ENCODE measurements at places on chromosomes 16 and 17.

- peak; percentile 33 for DNase-seq
Measured at GRCh38 chr16:29645694-29646187, 17.3 kb upstream of the SPN start.

DNA sequence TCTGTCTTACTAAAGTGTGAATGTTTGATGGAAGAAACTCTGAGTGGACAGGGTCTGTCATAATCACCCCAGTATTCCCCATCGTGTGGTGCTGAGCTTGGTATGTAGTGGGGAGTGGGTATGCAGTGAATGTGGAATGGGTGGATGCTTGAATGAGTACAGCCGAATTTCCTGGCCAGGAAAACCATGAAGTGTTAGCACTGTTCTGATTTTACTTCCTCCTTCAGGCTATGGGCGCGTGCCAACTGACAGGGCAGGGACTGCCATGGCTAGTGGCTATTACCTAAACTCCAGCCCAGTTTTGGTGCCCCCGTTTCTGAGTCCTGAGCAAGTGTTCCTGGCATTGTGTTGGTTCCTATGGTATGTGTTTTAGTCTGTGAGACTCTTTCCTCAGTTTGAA, 48.6 kb downstream of the PRKCA start:
- DNase-seq: no peak

DNA sequence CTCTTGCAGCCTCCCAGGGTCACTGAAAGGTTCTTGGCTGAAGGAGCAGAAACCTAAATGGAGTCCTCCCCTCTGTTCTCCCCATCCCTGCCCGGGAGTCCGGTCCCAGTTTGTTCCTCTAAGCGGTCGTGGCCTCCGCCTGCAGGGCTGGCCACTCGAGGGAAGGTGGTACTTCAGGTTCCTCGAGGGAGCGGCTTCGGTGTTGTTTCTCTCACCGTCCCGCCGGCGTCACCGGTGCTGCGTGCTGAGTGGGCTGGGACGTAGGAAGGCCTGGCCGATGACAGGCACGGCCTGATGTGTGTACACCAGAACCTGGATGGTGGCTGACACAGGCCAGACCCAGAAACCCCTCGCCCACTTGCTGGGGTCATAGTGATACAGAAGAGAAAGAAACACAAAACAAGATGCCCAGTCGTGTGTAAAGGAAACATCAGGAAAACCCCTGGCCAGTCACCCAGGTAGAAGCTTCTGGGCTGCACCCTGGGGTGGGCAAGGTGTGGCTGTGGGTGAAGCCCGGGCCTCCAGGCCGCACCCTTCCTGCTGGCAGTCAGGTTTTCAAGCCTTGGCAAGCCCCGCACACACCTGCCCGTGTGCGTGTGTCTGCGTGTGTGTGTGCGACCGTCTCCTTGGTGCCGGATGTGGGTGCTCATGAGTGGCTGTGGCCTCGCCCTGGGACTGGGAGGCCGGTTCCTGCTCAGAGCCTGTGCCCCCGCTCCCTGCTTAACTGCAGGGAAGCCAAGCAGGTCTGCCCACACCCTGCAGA, 52.0 kb downstream of the BAIAP2 start:
- no peak for DNase-seq

GRCh38 chr16:47392081-47392480, 68.8 kb downstream of the ITFG1 start:
- DNase-seq: peak; percentile 69

DNA sequence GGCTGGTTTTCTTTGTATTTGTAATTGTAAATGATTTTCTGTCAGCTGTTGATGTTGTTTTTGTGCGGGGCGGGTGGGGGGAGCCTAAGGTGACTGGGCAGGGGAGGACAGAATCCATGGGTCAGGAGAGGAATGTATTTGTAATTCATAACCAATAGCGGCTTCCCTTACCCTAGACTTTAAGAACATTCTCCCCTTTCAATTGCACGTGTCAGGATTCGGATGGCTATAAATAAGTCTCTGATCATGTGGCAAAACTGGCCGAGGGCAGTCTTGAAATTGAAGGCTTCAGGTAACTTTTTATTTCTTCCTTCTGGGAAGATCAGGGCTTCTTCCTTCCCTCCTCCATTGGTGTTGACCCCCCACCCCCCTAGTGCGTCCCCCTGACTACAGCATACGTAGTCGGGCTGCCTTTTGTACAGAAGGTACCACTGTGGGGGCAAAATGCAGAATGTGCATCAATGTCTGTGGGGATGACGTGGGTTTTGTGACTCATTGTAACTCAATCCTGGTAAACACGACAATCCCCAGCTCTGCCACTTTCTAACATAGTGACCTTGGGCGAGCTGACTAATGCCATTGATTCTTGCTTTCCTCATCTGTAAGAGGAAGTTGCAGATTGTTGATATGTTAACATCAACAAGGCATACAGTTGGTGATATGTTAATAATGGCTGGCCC, 16.2 kb downstream of the MARCHF10 start:
- DNase-seq: peak; percentile 98

DNA sequence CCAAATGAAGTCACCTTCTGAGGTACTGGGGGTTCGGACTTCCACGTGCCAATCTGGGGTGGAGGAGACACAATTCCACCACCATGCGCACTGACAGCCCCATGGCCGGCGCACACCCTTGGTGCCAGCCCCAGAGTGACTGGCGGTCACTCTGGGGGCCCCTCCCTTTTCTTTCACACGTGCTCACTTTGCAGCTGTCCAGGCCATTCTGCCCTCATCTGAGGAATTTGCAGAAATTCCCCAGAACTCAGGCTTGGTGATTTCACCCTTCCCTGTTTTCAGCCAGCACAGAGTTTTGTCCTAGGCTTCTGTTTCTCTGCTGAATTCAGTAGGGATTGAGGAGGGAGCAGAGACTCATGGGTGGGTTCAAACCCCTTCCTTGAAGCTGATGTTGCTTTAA, 54.8 kb downstream of the CDRT4 start:
- no peak for DNase-seq

GRCh38 chr17:58344047-58344790, 7.8 kb downstream of the SUPT4H1 start:
- peak; percentile 48 for DNase-seq

GRCh38 chr16:10895053-10895946, 18.3 kb downstream of the CIITA start:
- peak; percentile 41 for DNase-seq

DNA sequence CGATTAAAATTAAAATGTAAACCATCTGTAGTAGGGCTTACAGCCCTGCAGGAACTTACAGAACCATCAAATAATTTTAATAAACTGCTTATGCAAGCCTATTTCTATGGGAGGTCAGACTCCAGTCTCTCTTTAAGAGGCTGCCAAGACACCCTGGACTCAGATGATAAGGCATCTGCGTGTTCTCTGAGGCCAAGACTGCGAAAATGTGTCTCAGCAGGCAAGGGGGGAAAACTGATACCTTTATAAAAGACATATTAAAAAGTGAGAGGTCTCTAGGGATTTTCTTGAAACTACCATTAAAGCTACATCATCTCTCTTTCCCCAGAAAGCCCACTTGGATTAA, 32.2 kb downstream of the MPHOSPH6 start:
- DNase-seq: peak; percentile 21

DNA sequence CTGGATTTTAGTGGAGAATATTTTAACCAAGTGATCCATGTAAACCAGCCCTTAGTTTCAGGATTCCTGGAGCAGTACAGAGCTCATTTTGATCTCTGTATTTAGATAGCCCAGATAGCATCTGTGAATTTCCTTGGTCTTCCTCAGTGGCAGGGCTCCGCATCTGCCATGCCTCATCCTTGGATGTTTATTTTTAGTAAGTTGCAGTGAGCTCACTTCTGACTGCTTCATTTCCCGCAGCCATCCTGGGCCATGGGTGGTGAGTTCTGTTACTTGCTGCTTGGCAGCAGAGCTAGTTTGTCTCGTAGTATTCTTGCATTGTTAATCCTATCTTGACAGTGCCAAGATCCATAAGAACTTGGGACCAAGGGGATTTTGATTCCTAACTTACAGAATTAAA, 33.7 kb downstream of the IST1 start:
- peak; percentile 84 for DNase-seq

GRCh38 chr16:50248845-50249244, 17.5 kb upstream of the ADCY7 start:
- no peak for DNase-seq

DNA sequence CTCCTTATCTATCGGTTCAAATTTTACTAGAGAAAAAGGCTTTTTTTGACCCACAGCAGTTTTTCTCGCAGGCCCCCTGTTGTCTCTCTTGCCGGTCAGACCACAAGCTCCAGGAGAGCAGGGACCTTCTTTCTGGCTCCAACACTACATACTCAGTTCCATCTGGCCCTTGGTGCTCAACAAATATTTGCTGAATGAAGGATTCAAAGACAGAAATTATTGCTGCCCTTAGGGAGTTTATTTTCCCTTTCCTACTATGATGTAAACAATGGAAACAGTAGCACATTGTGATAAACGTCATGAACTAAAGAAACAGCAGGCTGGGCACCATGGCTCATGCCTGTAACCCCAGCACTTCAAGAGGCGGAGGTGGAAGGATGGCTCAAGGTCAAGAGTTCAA, 59.0 kb upstream of the ATP2A3 start:
- peak; percentile 60 for DNase-seq

DNA sequence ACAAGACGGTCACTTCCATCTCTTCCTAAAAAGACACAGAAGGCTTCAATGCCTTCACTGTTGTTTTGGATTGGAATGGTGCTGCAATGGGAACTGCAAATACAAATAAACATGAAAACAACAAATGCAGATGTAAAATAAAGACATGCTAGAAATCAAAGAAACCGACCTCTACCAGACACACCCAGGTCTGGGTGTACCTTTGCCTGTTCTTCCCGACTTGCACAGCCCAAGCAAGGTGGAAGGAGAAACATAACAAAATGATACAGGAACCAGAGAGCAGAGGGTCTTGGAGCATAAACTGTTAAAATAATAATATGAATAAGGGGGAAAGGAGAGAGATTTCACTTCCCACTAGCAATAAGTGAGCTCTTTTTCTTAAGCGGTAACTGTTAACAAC, 17.3 kb downstream of the RFFL start:
- no peak for DNase-seq

DNA sequence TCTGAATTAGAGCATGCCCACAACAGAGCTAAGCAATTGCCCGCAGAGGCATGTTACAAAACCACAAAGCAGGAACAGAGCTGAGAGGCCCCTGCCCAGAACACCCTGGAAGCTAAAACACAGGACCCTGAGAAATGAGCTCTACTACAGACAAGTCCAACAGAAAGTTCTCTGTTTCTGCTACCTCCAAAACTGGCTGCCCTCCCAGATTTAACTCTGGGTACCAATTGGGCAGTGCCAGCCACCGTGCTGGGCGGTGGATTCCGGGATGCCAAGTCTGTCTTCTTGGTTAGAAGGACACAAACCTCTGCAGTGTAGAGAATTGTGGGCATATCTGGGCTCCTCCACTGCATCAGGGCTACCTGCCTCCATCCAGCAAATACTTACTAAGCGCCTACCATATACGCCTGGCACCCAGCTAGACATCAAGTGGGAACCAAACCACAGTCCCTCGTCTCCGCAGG, 1.0 kb downstream of the CMTM4 start:
- no peak for DNase-seq

- DNase-seq: peak; percentile 48
Measured at GRCh38 chr17:5509482-5509881, 23.1 kb downstream of the MIS12 start.
